ENCODE measurements at places on chromosomes 7 and 10.

DNA sequence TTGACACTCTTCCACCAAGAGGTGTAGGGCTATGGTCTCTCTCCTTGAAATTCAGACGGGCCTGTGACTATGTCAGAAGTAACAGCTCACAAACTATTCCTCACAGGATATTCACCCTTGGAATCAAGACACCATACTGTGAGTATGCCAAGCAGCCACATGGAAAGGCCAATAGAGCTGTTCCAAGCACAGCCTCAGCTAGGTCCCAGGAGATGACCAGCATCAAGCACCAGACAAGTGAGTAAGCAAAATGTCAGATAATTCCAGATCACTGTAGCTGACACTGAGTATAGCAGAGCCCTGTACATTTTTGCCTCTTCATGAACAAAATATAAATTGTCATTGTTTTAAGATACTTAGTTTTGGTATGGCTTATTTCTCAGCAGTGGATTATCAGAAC is 88.1 kb upstream of the KCND2 start:
- DNase-seq: no peak

GRCh38 chr7:72072901-72073300 is 339.2 kb downstream of the CALN1 start:
- DNase-seq: no peak

DNA sequence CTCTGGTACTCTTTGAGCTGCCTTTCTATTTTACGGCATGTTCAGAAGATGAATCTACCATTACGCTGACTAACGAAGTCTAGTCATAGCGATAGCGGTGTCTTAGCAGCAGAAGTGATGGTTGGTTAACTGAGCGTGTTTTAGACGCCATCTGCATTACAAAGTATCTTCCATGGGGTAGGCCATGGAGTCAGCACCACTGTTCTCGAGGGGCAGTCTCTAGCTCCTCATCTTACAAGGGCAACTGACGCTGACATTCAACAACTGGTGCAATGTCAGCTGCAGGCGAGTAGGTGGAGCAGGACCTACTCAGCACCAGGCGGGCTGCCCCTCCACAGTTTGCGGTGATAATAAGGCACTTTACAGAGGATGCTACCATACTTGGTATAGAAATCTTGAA is 88.7 kb downstream of the ADARB2 start:
- DNase-seq: peak; percentile 31

DNA sequence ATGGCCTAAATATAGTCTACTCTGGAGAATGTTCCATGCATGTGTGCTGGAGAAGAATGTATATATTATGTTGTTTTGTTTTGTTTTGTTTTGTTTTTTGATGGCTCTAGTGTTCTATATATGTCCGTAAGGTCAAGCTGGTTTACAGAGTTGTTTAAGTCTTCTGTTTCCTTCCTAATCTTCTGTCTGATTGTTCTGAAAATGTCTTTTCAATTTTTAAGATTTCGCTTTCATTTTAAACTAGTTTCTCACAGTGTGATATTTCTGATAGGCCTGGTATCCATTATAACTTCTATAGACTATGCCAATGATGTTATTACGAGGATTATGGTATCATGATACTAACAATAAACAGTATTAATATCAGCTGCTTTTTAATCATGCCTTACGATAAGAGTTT is 1126.3 kb upstream of the SORCS1 start:
- no peak for DNase-seq

DNA sequence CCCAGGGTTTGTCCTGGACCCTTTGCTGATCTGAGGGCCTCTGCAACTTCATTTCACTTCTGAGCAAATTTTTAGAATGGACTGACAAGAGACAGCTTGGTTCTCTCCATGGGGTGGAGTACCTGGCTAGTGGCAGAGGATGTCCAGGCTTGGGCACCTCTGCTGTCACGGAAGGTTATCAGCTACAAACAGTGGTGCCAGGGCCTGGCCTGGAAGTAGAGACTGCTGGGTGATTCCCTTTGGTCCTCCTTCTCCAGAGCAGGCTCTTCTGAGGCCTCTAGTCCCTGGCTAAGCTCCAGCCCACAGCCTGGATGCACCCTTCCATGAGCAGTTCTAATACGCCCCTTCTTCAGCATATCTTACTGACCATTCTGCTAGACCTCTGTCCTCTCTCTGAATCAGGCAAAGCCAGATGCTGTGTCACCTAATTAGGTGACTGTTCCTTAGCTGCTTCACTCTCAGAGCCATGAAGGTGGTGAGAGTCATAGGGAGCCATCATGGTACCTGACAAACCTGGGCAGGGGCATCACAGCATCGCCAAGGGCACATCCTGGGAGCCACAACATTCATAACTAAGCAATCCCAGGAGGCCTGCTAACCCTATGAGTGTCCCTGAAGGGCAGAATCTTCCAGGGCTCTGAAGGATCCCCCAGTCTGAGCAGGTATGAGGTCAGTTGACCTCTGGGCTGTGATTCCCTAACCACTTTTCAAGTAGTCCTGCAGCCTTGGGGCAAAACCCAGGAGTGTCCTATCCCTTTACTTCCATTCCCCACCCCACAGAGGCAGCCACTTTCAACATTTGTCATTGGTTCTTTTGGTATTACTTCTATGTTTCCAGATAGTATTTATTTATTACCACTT is 4.0 kb downstream of the ARHGAP22 start:
- peak; percentile 30 for DNase-seq

DNA sequence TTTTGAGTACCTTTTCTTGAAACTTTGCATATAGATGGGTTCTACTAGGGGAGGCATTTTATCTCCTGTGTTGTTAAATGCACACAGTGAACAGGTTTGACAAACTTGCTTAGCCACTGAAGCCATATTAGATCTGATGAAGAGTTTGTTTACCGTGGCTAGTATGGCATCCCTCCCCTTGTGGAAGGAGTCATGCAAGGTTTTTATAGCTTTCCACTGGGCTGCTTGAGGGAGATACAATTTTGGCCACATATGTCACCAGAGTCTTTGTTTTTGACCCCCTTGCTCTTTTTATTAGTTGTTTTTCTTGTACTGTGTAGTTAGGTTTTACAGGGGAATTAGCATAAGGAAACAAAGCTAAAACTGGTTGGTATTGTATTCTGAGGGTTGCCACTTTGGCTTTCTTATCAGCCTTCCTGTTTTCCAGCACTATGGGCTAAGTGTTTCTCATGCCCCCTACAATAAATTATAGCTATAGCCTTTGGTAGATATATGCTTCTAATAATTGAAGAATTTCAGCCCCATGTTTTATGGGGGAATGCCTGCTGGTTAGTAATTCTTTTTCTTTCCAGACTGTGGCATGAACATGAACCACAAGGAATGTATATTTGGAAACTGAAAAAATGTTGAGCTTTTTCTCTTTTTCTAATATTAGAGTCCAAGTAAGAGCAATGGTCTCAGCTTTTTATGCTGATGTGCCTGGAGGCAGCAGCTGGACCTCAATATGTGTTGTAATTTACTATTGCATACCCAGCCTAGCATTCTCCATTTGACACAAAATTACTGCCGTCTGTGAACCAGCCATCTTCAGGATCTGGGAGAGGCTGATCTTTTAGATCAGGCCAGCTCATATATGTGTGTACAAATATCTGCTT is 18.4 kb upstream of the STEAP2 start:
- DNase-seq: no peak

DNA sequence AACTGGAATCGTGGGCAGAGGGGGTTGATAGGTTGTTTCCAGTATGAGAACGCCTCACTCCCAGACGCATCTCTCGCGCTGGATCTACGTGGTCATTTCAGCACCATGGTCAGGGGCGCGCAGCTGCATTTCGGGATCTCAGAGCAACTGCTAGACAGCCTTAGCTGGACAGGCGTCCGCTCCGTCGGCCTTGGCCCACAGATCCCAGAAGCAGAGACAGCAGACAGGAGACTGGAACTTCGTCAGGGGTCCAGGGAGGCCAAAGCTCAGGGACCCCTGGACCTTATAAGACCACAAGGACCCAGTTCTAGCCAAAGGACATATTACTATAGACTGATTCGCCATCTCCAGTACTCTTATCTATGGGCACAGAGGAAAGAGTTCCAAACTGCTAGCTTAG is 5.3 kb downstream of the NEUROG3 start:
- peak; percentile 85 for DNase-seq

DNA sequence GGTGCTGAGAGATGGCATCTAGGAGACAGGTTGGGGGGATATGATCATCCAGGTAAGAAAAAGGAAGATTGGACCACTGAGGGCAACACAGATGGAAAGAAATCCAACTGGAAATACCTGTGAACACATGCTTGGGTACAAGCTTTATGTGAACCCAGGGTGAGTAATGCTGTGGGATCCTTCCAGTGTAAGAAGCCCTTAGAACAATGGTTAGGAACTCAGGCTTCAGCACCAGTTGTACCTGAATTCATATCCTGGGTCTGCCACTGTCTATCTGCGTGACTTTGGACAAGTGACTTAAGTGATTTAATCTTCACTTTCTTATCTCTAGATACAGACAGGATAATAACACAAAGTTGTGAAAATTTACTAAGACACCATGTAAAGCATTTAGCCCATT is 131.0 kb downstream of the ST7 start:
- DNase-seq: no peak

DNA sequence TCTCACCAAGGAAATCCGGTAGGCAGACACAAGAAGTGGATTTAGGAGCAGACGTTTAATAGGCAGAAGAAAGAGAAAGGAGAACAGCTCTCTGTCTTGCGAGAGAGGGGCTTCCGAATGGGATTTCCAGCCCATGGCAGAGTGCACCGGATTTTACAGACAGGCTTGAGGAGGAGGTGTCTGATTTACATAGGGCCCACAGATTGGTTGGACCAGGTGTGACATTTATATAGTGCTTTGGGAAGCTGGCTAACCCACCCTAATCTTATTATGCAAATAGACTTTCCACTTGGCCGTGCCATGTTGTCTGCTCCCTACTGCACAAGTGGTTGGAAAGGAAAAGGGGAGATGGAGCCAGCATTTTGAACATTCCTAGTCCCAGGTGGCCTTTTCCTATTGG is 57.8 kb downstream of the ANKMY2 start:
- DNase-seq: no peak

GRCh38 chr10:27223964-27224363 is 16.6 kb downstream of the ACBD5 start:
- no peak for DNase-seq

DNA sequence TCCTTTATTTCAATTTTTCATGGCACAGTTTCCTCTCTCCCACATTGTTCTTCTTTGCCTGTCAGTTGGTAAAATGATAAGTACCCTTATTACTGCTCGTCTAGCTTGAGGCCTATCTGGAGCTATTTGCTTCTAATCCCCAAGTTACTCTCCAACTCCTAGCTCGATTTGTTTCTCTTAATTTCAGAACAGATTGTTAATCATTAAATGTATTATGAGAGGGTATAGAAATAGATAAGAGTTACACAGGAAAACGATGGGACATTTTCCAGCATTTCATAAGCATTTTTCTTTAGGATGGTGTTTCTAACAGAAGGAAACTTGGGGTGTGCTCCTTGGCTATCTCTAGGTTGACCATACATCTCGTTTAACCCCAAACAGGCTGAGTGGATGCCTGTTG is 540.5 kb upstream of the FZD8 start:
- no peak for DNase-seq

DNA sequence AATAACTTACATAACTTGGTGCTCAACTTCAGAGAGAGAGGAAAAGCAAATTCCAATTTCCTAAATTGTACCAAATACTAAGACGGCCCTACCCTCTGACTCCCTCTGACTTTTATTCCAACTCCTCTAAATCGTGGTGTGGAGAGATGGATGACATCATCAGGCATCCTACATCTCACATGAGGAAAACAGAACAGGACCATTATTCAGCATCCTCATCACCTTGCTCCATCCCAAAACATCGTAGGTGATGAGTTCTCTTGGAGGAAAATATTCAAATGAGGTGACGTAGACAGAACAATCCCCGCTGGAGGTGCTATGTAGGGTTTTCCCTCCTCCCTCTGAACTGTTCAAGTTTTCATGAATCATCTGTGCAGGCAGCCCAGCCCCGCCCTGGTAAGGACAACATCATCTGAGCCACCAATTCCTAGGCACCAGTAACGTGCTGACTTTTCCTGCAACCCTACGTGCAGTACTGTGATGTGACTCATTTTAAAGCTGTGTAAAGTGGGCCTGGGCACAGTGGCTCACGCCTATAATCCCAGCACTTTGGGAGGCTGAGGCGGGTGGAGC is 167.2 kb downstream of the CALN1 start:
- no peak for DNase-seq

DNA sequence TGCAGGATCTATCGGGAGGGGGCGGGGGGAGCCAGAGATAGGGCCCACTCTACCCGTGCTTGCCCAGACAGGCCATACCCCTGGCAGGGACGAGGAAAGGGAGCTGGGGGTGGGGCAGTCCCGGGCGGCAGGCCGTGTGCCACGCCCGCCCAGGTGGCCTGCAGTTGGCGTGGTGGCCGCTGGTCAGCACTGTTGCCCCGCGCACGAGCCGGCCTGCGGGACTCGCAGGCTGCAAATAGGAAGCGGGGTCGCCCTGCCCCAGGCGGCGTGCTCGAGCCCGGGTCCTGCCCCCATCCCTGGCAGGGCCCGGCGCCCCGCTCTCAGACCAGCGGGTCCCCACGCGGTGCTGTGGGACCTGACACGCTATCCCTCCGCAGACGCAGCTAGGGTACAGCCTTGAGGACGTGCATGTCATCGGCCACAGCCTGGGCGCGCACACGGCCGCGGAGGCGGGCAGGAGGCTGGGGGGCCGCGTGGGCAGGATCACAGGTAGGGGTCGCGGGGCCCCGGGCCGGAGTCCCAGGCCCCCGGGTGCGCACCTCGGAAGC is 6.7 kb downstream of the PNLIPRP2 start:
- no peak for DNase-seq

- peak; percentile 34 for DNase-seq
Measured at GRCh38 chr10:103812004-103812403, 43.4 kb downstream of the SH3PXD2A start.

DNA sequence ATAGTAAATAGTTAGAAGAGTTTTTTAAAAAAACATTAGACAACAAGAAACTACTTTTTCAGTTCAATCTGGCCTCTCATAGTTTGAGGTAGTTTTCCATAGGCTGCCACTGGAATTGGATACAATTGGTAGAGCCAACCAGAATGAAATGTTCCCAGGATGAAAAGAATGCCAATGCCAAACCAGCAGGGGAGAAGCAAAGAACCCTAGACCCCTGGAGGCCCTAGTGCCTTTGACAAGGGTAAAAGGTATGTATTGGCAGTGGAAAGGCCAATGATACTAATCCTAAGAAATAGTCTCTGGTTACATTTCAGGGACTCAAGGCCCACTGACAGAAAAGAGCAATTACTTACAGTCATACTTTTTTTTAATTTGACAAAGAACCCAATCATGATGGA is 77.4 kb upstream of the SEM1 start:
- DNase-seq: no peak

DNA sequence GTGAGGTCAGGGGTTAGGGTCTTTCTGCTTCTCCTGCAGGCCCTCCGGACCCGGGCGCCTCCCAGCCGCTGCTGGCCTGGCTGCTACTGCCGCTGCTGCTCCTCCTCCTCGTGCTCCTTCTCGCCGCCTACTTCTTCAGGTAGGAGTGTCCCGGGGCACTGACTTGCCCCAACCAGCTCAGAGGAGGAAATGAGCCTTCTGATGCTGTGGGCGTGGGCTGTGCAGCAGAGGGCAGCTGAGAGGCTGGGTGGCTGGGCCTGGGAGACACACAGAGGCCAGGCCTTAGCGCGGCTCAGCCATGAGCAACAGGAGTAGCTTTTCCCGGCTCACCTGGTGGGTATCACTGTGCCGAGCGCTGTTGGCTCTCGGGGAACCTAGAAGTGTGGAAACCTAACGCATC is 78.9 kb downstream of the MKI67 start:
- DNase-seq: peak; percentile 88

GRCh38 chr10:114767986-114768821 is 53.4 kb upstream of the FHIP2A start:
- no peak for DNase-seq

- no peak for DNase-seq
Measured at GRCh38 chr10:110686949-110687348, 42.8 kb downstream of the RBM20 start.

Measured in aorta (tissue), 5 donors.